NCI-H345 (cell line): ENCODE measurements at places on chromosomes 1 and 21.
A peak's percentile ranks its signal among the peaks of the same experiment; 100 is the strongest.

DNA sequence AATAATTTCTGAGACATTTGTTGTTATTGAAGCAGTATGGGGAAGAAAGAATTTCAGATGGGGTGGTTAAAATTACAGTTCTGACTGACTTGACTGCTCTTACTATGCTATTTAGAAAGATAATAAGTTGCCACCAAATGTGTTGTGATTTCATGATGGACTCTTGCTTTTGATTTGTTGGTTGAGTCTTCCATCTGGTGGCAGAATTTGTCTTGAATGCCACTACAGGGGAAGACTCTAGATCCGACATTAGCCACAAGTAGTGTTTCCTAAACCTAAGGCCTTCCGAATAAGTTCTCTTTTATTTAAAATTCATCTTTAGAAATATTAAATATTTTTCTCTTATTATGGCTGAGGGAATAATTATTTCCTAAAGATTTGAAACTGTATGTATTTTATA is 190.9 kb upstream of the ADGRL4 start:
- no peak for DNase-seq

DNA sequence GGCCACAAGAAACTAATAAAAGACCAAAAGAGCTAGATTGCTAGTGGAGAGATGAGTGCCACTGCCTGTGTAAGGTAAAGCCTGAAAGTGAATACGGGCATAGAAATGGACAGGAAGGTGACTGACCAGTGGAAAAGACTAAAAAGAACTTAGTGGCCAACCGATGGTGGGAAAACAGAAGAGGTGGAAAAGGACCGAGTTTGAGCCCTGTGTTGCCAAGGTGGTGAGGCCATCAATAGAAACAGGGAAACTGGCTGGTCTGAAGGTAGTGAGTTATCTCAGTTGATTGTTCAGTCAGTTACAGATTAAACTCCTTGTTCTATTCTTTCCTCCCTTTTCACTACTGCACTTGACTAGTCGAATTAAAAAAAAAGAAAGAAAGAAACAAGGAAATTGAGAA is 2.5 kb downstream of the WDR77 start:
- no peak for DNase-seq

GRCh38 chr1:37056325-37056724 is 22.0 kb upstream of the GRIK3 start:
- DNase-seq, result peak; percentile 78

- no peak for DNase-seq
Observed at GRCh38 chr1:224068458-224069072, 45.3 kb upstream of the FBXO28 start.

DNA sequence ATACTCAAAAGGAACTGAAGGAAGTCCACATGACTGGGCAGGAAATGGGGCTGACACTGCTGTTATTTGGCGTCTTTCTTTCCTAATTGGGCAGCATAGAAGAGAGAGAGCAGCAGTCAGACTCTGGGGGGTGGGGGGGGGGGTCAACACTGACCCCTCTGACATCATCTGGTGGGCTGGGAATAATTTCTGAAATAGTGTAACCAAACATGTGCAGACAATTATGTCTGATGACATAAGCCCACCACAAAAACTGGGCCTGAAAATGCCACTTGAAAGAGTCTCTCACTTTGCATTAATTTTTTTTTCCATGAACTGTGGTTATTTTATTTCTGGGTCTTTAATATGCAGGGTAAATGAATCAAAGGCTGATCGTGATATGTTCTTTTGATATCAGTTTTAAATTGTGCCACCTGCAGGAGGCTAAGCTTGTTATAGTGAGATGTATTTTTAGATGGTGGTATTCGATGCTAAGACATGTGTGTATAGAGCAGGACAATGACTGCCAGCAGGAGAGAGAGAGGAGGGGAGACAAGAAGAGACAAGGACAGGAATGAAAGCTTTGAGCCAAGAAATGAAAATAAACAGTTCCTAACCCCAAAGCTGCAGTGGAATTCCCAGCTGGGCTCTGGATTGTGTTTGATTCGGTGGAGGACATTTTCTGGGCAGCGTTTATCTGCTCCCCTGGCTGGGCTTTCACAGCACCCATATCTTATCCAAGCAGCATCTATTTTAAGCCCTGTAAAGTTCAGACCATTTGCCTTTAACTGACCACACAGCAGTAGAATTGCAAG is 264.7 kb downstream of the PBX1 start:
- DNase-seq, result no peak
